ENCODE measurements at places on chromosomes 4 and X.
A peak's percentile ranks its signal among the peaks of the same experiment; 100 is the strongest.

DNA sequence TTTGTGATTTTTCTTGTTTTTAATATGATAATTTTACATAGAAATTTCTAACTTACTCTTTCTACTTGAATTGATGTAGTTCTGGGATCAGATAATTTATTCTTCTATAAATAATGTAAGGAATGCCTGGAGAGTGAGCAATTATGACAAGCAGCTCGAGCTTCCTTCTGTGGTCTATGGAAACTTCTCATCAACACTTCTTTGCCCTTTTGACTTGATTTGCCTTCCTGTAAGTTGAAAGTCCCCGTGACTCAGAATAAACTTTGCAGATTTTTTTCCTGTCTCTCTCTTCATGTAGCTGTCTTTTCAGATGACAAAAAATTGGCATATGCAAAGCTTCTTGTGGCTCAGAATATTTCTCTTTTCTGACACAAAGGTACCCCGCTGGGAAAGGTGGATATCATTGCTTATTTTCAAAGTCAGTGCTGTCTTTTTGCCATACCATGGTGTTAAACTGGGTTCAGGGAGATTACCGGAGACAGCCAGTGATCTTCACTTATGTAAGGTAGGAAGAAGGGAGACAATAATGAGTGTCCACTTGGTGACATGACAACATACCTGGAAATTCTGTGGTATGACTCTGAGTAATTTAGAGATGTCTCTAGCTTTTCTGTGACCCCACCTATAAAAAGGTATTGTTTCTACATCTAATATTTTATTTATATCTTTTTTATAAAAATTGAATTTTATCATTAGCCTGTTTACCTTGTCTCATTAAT lies 278.6 kb upstream of the GNPDA2 start:
- no peak for DNase-seq

DNA sequence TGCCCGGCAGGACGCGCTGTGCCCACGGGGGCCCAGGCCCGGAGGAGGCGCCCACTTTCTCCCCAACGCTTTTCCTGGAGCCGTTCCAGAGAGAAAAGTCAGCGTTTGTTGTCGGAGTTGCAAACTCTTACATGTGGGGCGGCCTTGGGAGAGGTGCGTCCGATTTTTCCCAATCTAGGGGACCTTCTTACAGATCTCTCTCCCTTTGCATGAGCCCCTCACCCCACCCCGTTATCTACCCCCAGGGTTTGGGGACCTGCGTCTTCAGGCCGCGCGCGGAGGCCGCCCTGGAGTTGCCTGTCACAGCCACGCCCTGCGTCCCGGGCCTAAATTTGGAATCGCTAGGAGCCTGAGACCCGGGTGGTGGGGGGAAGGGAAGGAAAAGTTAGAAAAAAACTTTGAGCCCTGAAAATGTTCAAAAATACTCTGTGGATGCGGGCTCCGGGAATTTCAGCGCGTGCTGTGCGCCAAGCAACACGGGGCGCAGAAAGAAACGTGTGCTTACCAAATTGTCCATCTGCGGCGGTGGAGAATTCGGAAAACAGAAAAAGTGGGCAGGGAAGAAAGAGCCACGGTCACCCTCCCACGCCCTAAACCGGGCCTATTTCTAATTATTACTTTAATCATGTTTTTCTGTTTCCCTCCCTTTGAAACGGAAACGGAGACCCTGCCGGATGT lies 587 bp downstream of the CD99 start:
- peak; percentile 58 for DNase-seq

GRCh38 chrX:38183596-38183995 lies 37.1 kb downstream of the SRPX start:
- DNase-seq = no peak

DNA sequence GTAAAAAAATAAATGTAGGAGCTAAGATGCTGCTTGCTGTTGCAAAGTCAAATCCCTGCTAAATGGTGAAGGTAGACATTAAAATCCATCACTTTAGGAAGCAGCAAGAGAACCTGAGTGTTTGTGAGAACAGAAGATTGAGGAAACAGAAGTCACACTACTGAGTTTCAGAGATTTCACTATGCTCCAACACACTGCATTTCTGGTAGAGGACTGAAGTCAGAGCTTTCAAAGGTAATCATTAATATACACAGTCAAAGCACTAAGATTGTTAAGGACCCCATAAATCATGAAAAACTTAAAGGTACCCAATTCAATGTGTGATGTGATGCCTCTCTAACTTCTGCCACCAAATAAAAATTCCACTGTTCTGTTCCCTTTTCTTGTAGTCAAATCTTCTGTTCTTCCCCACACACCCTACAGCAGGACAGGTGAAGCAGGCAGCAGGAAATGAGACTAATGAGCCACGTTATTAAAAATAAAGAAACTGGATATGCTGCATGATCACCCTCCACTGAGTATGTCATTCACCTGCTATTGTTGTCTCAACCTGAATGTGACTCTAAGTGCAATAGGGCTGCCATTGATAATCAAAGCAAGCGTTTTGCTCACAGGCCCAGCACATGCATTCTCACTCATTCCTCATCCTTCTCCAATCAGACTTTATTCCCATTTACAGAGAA lies 28.9 kb upstream of the APELA start:
- no peak for DNase-seq

GRCh38 chrX:13778916-13779315 lies 38.0 kb downstream of the GPM6B start:
- DNase-seq = no peak

DNA sequence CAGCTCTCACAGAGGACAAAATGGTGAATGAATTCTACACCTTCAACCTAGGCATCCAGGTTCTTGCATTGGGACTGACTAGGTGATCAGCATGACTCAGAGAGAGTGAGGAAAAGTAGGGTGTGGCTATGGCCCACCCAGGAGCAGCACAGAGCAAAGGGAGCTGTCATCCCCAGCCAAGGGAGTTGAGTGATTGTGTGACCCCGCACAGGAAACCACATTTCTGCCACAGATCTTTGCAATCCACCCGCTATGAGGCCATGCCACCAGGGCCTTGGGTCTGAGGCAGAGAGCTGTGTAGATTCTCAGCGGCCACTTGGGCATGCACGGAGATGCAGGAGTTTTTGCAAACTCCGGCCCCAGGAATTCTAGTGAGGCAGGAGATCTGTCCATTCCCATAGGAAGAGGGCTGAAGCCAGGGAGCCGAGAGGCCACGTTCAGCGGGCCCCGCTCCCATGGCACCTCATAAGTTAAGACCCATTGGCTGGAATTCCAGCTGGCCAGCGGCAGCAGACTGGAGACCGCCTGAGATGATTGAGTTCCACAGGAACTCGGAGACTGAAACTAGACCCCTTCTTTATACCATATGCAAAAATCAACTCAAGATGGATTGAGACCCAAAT lies 75.9 kb downstream of the NAA11 start:
- peak; percentile 2 for DNase-seq

GRCh38 chr4:47493238-47494123 lies 8.4 kb downstream of the ATP10D start:
- DNase-seq = no peak

- DNase-seq = no peak
Observed at GRCh38 chr4:5970381-5971077, 47.7 kb downstream of the C4orf50 start.

- peak; percentile 9 for DNase-seq
Observed at GRCh38 chrX:15299941-15300851, 15.2 kb downstream of the ASB11 start.

DNA sequence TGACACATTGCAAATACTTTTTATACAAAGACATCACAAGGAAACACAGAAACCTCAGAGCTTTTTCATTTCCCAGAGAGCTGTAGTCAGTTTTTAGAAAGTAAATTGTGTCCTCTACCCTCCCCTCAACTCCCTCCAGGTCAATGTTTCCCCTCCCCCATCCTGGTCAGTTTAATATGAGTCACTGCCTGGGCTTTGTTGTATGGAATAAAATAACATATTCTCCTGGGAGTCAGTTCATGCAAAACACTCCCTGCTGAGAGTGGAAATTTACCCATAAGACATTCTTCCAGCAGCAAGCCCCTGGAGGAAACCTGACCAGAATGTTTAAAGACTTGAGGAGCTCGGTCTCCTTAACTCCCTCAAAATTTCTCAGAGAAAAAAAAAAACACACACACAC lies 270.1 kb upstream of the LDB2 start:
- peak; percentile 90 for DNase-seq

DNA sequence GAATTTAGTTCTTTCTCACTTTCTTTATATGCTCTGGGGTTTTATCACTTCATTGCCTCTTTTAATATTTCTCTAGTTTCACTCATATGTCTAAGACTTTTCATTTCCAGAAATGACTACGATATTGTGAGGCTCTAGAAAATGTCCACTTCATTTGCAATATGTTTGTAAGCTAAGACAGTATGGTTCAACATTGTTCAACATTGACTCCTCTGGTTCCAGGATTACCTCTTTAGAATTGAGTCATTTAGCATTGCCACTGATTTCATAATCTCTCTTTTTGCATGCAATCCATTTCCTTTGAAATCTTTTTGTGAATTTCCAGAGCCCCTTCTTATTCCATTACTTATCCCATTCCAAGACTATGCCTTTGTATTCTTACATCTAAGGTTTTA lies 32.3 kb downstream of the BBS12 start:
- DNase-seq = no peak

- no peak for DNase-seq
Observed at GRCh38 chr4:136784326-136784725, 748.0 kb downstream of the PCDH18 start.

DNA sequence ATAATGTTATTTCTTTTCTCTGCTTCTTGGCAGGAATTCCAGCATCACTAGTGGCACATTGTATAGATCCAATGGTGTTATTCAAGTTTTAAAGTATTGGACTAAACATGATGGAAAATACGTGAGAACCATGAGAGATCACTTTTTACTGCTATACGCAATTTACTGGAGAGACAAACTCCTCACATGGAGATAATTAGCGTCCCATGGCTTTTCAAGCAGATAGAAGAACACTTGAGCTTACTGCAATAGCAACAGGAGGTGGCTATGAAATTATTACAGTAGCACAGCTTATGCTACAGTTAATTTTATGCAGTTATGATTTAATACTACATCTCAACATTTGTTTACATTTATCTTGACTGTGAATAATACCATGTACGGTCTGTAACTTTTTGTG lies 11.9 kb upstream of the TMEM185A start:
- DNase-seq = no peak

DNA sequence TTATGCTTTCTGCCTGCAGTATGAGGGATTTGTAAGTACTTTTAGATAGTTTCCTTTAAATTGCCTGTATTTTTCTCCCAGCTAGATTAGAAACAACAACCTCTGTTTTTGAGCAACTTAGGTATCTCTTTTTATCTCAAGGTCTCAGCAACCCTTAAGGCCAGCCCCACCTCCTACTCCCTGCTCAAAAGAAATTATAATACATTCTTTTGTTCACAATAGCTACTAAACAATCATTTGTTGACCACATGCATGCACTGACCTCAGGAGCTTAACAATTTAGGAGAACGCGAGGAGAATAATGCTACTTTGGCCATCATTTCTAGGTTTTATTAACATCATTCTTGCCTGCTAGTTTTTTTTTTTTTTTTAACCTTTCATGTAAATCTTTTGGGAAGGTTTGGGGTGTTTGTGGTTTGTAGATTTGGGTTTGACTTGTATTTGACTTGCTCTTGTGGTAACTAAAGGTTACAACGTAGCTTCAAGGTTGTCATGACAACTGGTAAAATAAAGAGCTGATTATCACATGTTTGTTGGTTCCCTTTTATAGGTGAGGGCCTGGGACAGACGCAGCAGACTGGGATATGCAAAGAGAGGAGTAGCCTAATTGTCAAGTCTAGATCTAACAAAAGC lies 145.4 kb upstream of the PLAC1 start:
- DNase-seq = no peak

DNA sequence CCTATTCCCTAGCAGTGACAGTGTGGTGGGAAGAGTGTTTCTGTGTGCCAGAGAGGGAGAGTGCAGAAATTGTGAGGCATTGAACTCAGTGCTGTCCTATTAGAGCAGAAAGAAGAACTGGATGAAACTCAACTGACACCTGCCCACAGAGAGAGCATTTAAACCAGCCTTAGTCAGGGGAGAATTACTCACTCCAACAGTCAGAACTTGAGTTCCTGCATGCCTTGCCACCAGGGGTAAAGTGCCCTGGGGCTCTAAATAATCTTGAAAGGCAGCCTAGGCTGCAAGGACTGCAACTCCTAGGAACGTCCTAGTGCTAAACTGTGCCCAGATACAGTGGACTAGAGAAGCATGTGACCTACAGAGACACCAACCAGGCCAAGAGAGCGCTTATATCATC lies 12.8 kb downstream of the CYSLTR1 start:
- DNase-seq = no peak

DNA sequence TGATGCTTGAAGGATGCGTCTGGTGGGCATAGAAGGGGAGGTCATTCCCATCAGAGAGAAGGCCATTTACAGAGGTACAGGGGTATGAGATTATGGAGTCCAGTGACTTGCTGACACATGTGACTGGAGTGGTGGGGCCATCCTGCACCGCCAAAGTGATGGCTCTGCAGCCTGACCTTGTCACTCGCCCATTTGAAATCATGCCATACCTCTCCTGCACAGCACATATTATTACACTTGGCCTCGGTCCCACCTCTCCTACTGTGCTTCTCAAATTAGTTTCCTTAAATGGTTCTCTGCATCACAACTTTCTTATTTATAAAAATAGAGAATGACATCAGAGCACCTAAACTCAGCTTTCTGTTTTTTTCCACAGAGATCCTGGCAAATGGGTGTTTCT lies 60.7 kb upstream of the HAND2 start:
- no peak for DNase-seq

DNA sequence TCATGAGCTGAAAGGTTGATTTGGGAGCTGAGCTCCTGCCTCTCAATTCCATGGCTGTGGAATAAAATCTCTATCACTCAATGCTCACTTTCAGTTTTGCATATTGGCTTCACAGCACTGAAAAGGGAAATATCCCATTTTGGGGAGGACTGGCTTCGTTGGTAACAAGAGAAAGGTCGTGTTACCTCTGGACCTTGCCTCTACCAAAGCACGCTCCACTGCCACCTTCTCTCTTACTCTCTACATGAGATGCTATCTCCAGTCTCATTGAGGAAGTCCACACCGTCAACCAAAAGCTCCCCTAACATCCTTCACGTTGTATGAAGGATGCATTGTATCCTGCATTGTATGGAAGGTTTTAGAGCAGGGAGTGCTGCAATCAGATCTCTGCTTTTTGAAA lies 195.0 kb upstream of the LDB2 start:
- DNase-seq = no peak

- DNase-seq = no peak
Observed at GRCh38 chrX:103513067-103513466, 6.2 kb downstream of the RAB40A start.

DNA sequence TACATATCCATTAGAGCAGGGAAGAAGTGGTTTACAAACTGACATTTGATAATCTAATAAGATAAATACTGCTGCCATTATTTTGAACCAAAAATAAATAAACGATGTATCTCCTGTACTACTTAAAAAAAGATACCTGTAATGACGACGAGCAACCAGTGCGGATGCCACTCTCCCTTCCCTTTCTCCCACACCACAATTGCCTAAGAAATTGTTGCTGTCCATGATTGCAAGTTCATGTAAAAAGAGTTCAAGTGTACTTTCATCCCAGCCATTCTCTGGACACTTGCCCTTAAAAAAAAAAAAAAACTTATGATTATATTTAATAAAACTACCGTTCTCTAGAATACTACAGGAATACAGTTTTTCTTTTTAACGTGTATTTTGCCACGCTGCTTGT lies 1.4 kb downstream of the SEPSECS start:
- DNase-seq = no peak
